Right ventricle myocardium superior (tissue), 1 donor: ENCODE measurements at places on chromosomes 7 and 10. TPM values are rescaled to one million over a fixed set of nuclear protein-coding genes. Genes with fewer than 3 reads are reported as not detected.

- DNase-seq, result no peak
Observed at GRCh38 chr7:139232377-139232717, 1.3 kb downstream of the UBN2 start.

- no peak for DNase-seq
Observed at GRCh38 chr7:25095516-25096345, 29.3 kb downstream of the CYCS start.

DNA sequence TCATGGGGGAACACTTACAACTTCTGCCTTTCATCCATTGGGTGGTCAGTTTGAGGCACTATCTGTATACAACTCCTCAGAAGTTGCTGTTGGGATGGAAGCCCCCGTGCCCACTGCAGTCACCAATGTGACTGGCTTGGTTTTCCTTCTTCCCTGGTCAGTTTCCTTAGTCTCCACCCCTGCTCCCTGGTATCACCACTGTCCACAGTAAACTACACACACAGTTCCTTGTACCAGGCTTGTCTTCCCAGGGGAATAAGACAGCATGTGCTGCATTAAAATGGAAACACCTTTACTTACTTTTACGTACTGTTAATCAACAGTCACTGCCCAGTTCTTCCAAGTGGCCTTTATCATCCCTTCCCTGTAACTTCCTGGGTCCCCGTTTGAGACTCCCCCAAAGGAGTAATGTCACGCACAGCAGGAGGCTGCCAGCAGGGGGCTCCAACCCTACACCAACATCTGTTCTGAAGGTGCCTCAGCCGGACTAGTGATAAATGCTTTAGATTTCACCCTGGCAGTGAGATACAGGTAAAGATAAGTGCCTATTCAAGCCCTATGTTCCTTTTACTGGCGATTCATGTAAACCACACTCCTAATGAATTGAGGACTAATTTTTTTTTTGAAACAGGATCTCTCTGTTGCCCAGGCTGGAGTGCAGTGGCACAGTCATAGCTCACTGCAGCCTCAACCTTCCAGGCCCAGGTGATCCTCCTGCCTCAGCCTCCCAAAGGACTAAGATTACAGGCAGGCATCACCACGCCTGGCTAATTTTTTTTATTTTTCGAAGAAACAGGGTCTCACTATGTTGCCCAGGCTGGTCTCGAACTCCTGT is 45.3 kb upstream of the PIK3AP1 start:
- DNase-seq, result peak; percentile 82

DNA sequence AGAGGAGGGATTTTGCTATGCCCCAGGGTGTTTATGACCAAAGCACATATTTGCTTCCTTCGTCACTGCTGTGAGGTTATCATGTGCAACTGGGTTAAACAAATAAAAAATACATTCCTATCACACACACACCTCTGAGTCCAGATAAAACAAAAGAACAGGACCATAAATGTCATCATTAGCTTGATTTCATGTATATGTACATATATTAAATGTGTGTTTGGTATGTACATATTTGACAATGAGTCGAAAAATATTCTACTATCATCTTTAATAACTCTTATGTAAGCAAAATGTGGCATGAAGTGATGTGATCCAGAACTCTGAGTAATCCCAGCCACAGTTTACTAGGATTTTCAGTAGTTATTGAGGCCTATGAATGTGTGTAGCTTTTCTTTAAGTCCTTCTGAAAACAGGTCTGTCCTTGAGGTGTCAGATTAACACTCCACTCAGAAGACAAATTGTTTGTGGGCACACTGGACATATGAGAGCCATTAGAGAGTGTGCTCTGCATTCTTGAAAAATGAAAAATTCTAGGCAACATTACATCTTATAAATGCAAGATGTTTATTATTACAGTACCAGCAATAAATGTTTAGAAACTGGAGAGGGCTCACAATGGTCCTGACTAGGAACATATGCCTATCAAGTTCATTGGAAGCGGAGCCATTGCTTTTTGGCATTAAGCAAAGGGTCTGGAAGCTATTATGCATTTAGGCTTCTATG is 335.1 kb upstream of the SEMA3A start:
- no peak for DNase-seq

- peak; percentile 55 for DNase-seq
Observed at GRCh38 chr7:88758381-88759229, 895 bp upstream of the ZNF804B start.

- DNase-seq, result no peak
Observed at GRCh38 chr10:46226900-46227558, 59.8 kb upstream of the ANTXRL start.

The LHFPL3 gene
- total RNA-seq, result not detected

GRCh38 chr10:35352512-35352911 is 16.2 kb downstream of the CCNY start:
- DNase-seq, result no peak

DNA sequence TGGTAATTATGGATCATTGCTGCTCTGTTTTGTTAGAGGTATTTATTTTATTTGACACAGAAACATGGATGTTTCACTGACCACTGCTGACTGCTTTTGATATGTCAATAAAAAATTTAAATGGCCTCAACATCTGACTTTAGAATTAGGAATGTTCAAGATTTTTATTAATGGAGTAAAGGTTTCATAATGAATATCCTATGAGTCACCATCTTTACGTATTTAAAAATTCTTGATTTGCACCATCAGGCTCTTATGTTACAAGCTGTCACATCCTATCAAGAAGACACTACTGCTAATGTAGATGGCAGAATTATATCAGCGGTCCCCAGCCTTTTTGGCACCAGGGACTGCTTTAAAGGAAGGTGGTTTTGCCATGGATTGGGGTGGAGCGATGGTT is 578.7 kb upstream of the NRP1 start:
- no peak for DNase-seq

- no peak for DNase-seq
Observed at GRCh38 chr7:157299613-157300368, 37.0 kb upstream of the DNAJB6 start.

- no peak for DNase-seq
Observed at GRCh38 chr10:130338636-130339024, 202.4 kb downstream of the GLRX3 start.

The GRM3 gene
- not detected for total RNA-seq

The LRIT1 gene
- total RNA-seq, result 0.13 TPM

The TDRD1 gene
- 5.8 TPM for total RNA-seq

The BAG3 gene
- total RNA-seq, result 153 TPM

The GPR37 gene
- total RNA-seq, result not detected

DNA sequence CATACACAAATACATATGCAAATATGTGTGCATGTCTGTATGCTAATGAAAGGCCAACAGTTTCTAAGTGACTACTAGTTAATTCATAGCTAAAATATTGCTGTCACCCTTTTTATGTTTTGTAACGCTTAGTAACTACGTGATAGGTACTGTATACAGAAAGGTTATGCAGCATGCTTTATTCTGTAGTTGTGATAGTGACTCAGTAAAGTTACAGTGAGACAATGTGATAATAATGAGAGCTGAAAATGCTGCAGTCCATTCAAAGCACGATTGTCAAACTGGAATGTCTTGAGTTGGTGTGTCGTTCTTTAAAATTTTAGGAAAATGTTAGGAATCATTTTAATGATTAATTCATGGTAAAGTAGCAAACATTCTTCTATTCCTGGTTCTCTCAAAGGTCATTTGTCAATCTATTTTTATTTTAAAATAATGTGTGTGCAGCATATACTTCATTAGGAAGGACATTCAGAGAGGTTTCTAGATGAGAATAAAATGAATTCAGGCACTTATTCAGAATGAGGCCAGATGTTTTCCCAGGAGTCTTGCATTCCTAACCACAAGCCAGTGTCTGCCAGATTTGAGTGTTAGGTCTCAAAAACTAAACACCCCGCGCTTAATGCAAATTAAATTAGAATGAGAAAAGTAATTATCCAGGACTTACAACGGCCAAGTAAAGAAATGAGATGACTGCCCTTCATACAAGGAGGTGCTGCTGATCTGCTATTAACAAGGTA is 408.8 kb upstream of the FZD8 start:
- no peak for DNase-seq

The FOXI2 gene
- not detected for total RNA-seq

- DNase-seq, result no peak
Observed at GRCh38 chr10:76864922-76865321, 772.7 kb downstream of the KCNMA1 start.

The HMX3 gene
- not detected for total RNA-seq

GRCh38 chr10:24998044-24998443 is 17.9 kb downstream of the ENKUR start:
- no peak for DNase-seq

DNA sequence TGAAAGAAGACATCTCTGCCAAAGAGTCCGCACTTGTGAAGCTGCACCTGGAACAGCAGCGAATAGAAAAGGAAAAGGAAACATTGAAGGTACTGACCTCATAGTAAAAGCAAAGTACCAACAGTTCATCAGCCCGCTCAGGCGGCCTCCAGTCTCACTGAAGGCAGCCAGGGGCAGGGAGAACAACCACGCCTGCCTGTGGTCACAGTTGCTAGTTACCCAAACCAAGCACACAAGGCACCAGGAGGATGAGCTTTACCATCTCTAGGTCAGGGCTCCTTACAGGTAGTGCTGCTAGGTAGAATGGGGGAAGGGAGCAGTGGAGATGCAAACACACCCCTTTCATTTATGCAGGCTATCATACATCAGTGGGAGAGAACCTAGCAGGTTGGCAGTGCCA is 39.8 kb downstream of the CFAP58 start:
- DNase-seq, result no peak
